ENCODE measurements at places on chromosomes 2 and 18. TPM values are rescaled to one million over a fixed set of nuclear protein-coding genes. Genes with fewer than 3 reads are reported as not detected.

Gene MAP2
- 2.8 TPM for total RNA-seq

Gene SNTG2
- total RNA-seq, result 2.0 TPM

Gene TRIM54
- 188 TPM for total RNA-seq

Gene DNPEP
- 42.2 TPM for total RNA-seq

Gene ST6GAL2
- 1.1 TPM for total RNA-seq

Gene RIT2
- not detected for total RNA-seq

Gene TXNDC2
- not detected for total RNA-seq

Gene NEURL3
- total RNA-seq, result not detected

Gene PROC
- total RNA-seq, result not detected

Gene FOXI3
- not detected for total RNA-seq

Gene IL1F10
- total RNA-seq, result not detected

Gene KLHL14
- not detected for total RNA-seq

Gene KCNK3
- total RNA-seq, result 27.5 TPM

Gene UPP2
- total RNA-seq, result not detected

Gene CNDP1
- not detected for total RNA-seq

Gene TNS1
- total RNA-seq, result 442 TPM

Gene PDE6D
- 13.3 TPM for total RNA-seq

Gene NYAP2
- not detected for total RNA-seq

Gene CHRNG
- not detected for total RNA-seq

Gene FBXO48
- 0.94 TPM for total RNA-seq

Gene SLC16A14
- total RNA-seq, result 6.9 TPM

Gene SPDYA
- not detected for total RNA-seq

Gene REG3G
- not detected for total RNA-seq

Gene CUL3
- 65.0 TPM for total RNA-seq

Gene ACAA2
- total RNA-seq, result 132 TPM

Gene UGT1A10
- total RNA-seq, result not detected

Gene TMEM198
- 3.4 TPM for total RNA-seq

Gene PLEKHH2
- 3.9 TPM for total RNA-seq

Gene KCNG2
- not detected for total RNA-seq

Gene MORN2
- 20.5 TPM for total RNA-seq

Gene CIB4
- not detected for total RNA-seq

Gene EVX2
- total RNA-seq, result not detected

Gene DNAJC5G
- total RNA-seq, result 1.5 TPM

Gene NEB
- total RNA-seq, result 42.8 TPM

Gene TUBA3E
- 13.0 TPM for total RNA-seq

Gene SPAST
- total RNA-seq, result 9.1 TPM

Gene PLCD4
- total RNA-seq, result 0.53 TPM

Gene MYO7B
- 0.29 TPM for total RNA-seq

Gene SPATA3
- not detected for total RNA-seq

Gene IRS1
- total RNA-seq, result 15.2 TPM

Gene ALK
- total RNA-seq, result 0.06 TPM

Gene MRO
- total RNA-seq, result 8.7 TPM

Gene HES6
- 3.4 TPM for total RNA-seq

Gene SLC40A1
- total RNA-seq, result 86.9 TPM

Gene DNAH6
- total RNA-seq, result 0.34 TPM

Gene SIX2
- 0.31 TPM for total RNA-seq

Gene OR6B2
- not detected for total RNA-seq

Gene CXCR2
- 0.46 TPM for total RNA-seq

Gene IFIH1
- 10.0 TPM for total RNA-seq

Gene EGR4
- not detected for total RNA-seq

Data from right cardiac atrium (tissue), 5 donors.